Mesothelial cell of epicardium (in vitro differentiated cells): ENCODE measurements at places on chromosomes 12 and 14. TPM values are rescaled to one million over a fixed set of nuclear protein-coding genes. Genes with fewer than 3 reads are reported as not detected.

DNA sequence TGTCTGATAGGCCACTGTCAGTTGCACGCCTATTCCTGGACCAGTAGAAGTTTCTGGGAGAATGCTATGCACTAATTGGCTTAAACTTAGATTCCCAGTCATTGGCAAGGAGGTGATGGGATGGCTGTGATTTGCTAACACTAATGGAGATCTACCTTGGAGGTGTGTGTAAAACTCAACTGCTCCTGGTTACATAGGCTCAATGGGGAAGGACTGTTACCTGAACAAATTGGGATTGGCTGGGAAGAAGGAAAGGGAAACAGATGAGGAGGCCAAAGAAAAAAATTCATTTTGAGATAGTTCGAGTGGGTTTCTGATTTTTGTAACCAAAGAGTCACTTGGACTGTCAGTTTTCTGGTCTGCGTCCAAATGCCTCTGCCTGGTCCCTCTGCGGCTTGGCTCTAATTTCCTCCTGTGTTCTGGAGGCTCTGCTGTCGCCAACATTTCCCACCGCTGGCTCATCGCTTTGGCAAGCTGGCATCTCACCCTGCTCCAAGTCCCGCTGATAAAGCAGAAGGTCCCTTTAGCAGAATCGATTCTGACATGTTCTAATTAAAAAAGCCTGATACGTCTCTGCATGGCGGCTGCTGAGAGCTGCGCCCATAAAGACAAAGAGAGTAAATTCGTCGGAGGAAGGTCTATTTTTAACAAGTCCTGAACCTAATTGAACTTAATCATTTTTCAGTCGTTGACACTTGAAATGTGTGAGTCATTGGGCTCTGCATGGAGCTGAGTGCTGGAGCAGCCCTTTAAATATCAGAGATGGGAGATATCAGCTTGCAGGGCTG is 2.0 kb upstream of the CCDC63 start:
- H3K27ac ChIP-seq, result no peak overlapping the region
- DNase-seq, result no peak
- no peaks in the 10 kb centered on the region for H3K36me3 ChIP-seq
- no peak overlapping the region for H3K4me3 ChIP-seq
- H3K27me3 ChIP-seq, result peaks cover 61% of the 10 kb centered on the region

GRCh38 chr14:95263527-95264231 is 56.0 kb downstream of the CLMN start:
- peaks cover 14% of the 10 kb centered on the region for H3K36me3 ChIP-seq
- no peaks in the 10 kb centered on the region for H3K27me3 ChIP-seq
- no peak for DNase-seq
- H3K4me1 ChIP-seq, result peaks cover 26% of the 10 kb centered on the region

DNA sequence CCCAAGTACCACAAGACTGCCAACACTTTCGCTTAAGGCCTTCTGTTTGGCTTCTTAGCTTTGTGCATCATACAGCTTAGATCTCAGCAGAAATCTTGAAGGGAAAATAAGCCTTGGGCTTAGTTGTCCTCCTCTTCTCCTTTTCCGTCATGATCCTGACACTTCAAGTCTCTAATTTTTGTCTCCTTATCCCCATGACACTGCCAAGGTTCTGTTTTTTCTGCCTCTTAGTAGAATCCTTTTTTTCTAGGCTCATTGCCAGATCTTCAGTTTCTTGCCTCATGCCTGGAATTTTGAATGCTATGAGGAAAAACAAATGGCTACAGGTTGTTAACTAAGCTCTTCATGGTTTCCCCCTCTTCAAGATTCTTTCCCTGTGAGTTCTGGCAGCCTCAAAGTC is 450.4 kb downstream of the LRFN5 start:
- no peak for DNase-seq
- peak overlapping the region; percentile 40 for H3K27ac ChIP-seq
- peaks cover 7% of the 10 kb centered on the region for H3K4me1 ChIP-seq
- H3K27me3 ChIP-seq, result no peaks in the 10 kb centered on the region
- H3K36me3 ChIP-seq, result peaks cover 3% of the 10 kb centered on the region

GRCh38 chr12:54392485-54393206 is 8.1 kb upstream of the ZNF385A start:
- peaks cover 8% of the 10 kb centered on the region for H3K36me3 ChIP-seq
- H3K27me3 ChIP-seq, result no peaks in the 10 kb centered on the region
- peaks cover 36% of the 10 kb centered on the region for H3K4me1 ChIP-seq
- peak overlapping the region; percentile 61 for H3K4me3 ChIP-seq
- H3K27ac ChIP-seq, result peak overlapping the region; percentile 67
- DNase-seq, result no peak

Gene BCL7A
- 33.8 to 40.1 TPM (median 34.6 TPM) in 3 replicates for total RNA-seq

Gene ARHGDIB
- total RNA-seq, result 26.2 to 30.1 TPM (median 28.5 TPM) in 3 replicates

- H3K36me3 ChIP-seq, result peaks cover 10% of the 10 kb centered on the region
- no peak for DNase-seq
- no peaks in the 10 kb centered on the region for H3K4me1 ChIP-seq
- no peak overlapping the region for H3K4me3 ChIP-seq
- no peak overlapping the region for H3K27ac ChIP-seq
- no peaks in the 10 kb centered on the region for H3K27me3 ChIP-seq
These were observed 12.2 kb downstream of the MMAB start for GRCh38 chr12:109560867-109561710.

Gene MAP1LC3B2
- total RNA-seq, result 4.5 to 7.1 TPM (median 5.4 TPM) in 3 replicates

GRCh38 chr12:66047411-66048021 is 83.0 kb downstream of the LLPH start:
- peaks cover 16% of the 10 kb centered on the region for H3K4me1 ChIP-seq
- no peaks in the 10 kb centered on the region for H3K27me3 ChIP-seq
- DNase-seq, result no peak
- no peak overlapping the region for H3K4me3 ChIP-seq
- no peak overlapping the region for H3K27ac ChIP-seq
- no peaks in the 10 kb centered on the region for H3K36me3 ChIP-seq

Gene KCNH3
- total RNA-seq, result 1.8 to 2.5 TPM (median 2.3 TPM) in 3 replicates

Gene BDKRB1
- total RNA-seq, result 10.4 to 12.5 TPM (median 10.9 TPM) in 3 replicates

Gene SUOX
- total RNA-seq, result 37.1 to 38.9 TPM (median 38.1 TPM) in 3 replicates

GRCh38 chr14:68682166-68683103 is 110.4 kb downstream of the ZFP36L1 start:
- no peaks in the 10 kb centered on the region for H3K27me3 ChIP-seq
- H3K36me3 ChIP-seq, result peaks cover 2% of the 10 kb centered on the region
- DNase-seq, result no peak
- peaks cover 77% of the 10 kb centered on the region for H3K4me1 ChIP-seq

- peaks cover 24% of the 10 kb centered on the region for H3K4me1 ChIP-seq
- H3K4me3 ChIP-seq, result peak overlapping the region; percentile 1
- DNase-seq, result no peak
- H3K27me3 ChIP-seq, result peaks cover 23% of the 10 kb centered on the region
- H3K36me3 ChIP-seq, result no peaks in the 10 kb centered on the region
These were observed 28.8 kb downstream of the SPRING1 start for GRCh38 chr12:116708826-116709756.

DNA sequence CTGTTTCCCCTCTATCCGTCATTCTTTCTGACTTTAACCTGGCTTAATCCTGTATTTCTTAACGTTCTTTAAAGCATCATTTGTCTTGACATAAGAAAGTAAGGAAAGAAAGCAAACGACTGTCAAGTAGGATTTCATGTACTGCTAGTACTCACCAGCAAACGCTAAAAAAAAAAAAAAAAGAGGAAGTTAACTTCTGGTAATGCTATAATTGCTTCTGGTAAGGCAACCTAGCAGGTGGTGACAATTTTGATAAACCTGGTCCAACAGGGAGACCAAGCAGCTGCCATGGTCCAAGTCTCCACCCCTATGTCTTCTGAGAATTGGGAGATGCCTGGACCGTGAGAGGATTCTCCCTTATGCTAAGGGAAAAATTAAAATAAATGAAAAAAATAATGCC is 306.6 kb downstream of the DAD1 start:
- no peaks in the 10 kb centered on the region for H3K27me3 ChIP-seq
- no peak for DNase-seq
- H3K4me1 ChIP-seq, result peaks cover 39% of the 10 kb centered on the region

DNA sequence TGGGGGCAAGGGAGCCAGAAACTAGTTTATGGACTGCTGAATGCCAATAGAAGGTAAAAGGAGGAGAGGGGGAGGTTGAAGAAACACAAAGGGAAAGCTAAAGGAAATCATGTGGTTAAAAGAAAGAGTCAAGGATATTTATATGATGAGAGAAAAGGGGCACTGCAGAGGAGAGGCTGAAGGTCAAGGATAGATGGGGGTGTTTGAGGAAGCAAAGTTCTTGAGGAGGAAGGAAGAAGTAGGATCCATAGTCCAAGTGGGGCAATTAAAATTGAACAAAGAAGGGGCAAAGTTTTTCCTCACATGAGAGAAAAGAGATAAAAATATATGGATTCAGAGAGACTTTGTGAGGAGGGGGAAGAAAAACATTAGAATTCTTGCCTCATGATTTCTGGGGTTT is 10.1 kb upstream of the DBX2 start:
- H3K27ac ChIP-seq, result no peak overlapping the region
- no peaks in the 10 kb centered on the region for H3K4me1 ChIP-seq
- H3K4me3 ChIP-seq, result no peak overlapping the region
- no peaks in the 10 kb centered on the region for H3K36me3 ChIP-seq
- no peak for DNase-seq

DNA sequence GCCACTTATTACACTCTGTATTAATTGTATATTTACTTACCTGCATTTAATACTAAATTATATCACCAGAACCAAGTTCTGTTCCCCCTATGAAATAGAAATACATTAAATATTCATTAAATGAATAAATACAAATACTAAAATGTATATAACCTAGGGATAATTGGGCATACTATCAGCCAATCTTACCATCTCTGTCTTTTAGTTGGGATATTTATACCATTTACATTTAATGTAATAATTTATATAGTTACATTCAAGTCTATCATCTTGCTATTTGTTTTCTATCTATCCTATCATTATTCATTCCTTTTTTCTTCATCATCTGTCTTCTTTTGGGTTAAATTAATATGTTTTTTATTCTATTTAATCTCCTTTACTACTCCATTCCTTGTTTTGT is 4.1 kb upstream of the ADAMTS20 start:
- H3K4me3 ChIP-seq, result no peak overlapping the region
- peaks cover 2% of the 10 kb centered on the region for H3K36me3 ChIP-seq
- H3K4me1 ChIP-seq, result peaks cover 7% of the 10 kb centered on the region
- H3K27me3 ChIP-seq, result peaks cover 30% of the 10 kb centered on the region

Gene TNFAIP2
- 101 to 119 TPM (median 108 TPM) in 3 replicates for total RNA-seq

GRCh38 chr14:21536418-21537089 is 10.4 kb upstream of the SALL2 start:
- peaks cover 12% of the 10 kb centered on the region for H3K4me1 ChIP-seq
- H3K4me3 ChIP-seq, result peak overlapping the region; percentile 84
- H3K27ac ChIP-seq, result peak overlapping the region; percentile 70
- H3K27me3 ChIP-seq, result peaks cover 28% of the 10 kb centered on the region
- H3K36me3 ChIP-seq, result no peaks in the 10 kb centered on the region
- no peak for DNase-seq

DNA sequence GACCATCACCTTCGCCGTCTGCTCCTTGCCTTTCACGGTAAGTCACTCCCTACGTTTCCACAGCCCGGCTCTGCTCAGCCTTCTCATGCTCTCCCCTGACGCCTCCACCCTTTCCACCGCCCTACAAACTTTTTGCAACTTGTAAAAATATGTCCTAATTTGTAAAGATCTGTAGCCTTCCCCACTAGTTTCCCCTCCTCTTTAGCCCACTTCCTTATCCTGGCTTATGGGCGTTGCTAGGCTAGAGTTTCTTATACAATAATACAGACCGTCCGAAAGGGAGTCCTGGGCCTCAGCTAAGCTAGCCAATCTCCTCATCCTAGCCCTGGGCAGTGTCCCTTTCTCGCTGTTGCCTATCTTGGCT is 1.2 kb downstream of the PTGER2 start:
- peaks cover 4% of the 10 kb centered on the region for H3K36me3 ChIP-seq
- H3K4me3 ChIP-seq, result peak overlapping the region; percentile 91
- H3K27ac ChIP-seq, result no peak overlapping the region

Gene A2M
- total RNA-seq, result 3.8 to 4.8 TPM (median 4.3 TPM) in 3 replicates

DNA sequence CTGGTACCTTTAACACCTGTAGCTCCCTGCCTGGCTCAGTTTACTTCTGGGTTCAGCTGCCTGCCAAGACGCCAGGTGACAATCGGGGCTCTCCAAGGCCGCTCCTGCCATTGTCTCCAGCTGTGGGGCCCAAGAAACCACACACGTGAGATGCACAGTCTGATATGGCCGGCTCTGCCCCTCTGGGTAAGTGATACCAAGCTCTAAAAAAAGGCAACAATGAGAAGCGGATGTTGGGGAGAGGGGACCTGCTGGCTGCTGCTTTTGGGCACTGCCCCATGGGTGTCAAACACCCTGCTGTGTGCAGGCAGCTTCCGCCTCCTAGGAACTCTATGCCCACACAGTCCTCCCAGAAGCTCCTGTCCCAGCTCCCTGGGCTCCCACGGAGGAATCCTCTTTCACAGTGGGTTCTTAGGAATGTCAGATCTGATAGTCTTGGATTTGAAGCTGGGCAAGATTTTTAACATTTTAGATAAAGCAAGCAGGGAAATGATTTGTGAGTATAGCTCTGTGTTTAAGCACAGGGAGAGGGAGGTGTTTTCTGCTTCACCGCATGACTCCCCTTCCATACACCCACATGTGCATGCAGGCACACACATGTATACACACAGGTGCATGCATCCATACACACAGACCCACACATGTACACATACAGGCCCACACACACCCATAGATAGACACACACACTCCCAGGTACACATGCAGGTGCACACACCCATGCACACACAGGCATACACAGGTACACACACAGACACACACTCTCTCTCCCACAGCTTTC is 1135.8 kb downstream of the BCL11B start:
- peaks cover 47% of the 10 kb centered on the region for H3K4me1 ChIP-seq
- H3K4me3 ChIP-seq, result no peak overlapping the region
- no peak for DNase-seq

Gene PAH
- total RNA-seq, result 0.18 TPM in 1 of 3 replicates, not detected in the others

Gene SIX6
- total RNA-seq, result not detected in 3 replicates

DNA sequence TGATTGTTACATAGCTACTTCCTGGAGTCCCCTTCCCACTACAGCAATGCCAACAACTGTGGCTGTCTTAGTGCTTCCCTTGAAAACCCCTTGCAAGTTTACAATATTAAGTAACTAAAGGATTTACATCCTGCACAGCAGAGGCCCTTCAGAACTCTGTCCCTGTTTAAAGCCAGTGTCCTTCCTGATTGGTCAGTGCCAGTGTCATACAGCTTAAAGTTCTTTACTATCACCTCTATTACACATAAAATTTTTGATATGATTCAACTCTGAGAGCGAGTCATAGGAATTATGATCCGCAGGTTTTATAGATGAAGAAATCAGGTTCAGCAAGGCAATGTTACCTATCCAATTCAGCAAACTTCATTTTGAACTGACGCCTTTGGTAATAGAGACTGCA is 91.4 kb upstream of the ALX1 start:
- H3K4me1 ChIP-seq, result peaks cover 3% of the 10 kb centered on the region
- H3K27me3 ChIP-seq, result no peaks in the 10 kb centered on the region
- no peaks in the 10 kb centered on the region for H3K36me3 ChIP-seq
- H3K27ac ChIP-seq, result no peak overlapping the region
- H3K4me3 ChIP-seq, result no peak overlapping the region
- no peak for DNase-seq

- H3K36me3 ChIP-seq, result peaks cover 2% of the 10 kb centered on the region
- H3K27me3 ChIP-seq, result no peaks in the 10 kb centered on the region
- no peaks in the 10 kb centered on the region for H3K4me1 ChIP-seq
- DNase-seq, result no peak
These were observed 52.2 kb upstream of the SRP54 start for GRCh38 chr14:34930591-34931091.
